Stimulated activated CD8-positive, alpha-beta memory T cell treated with anti-CD3 and anti-CD28 coated beads, Interleukin-12 subunit alpha, Interleukin-12 subunit beta, amount 100 ng/mL, for 1 hour (primary cell): ENCODE measurements at places on chromosomes 4 and X.

- no peak for DNase-seq
These were observed 13.2 kb downstream of the GALNT7 start for GRCh38 chr4:173181848-173182247.

DNA sequence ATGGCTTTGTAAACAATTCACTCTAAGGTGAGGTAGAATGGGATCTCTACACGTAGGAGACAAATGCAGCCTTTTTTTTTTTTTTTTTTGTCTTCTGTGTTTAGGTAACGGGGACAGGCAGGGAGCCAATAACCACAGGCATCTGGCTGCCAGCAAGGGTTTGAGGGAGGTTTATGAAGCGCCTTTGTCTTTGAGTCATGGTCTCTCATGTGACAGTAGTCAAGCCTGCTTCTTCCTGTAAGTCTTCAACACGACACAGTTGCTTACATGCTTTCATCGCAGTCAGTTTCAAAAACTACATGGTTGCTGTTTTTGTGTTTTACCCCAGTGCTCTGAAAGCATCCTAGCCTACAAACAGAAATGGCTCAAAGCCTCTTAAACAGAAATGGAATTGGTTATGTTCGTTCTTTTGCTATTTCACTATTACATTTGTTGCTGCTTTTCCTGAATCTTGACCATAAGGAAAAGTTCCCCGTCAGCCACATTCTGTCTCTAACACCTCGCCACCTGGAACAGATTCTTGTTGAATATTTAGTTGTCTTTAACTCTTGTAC lies 127.8 kb upstream of the METTL14 start:
- no peak for DNase-seq

GRCh38 chr4:40887764-40888131 lies 138.0 kb downstream of the NSUN7 start:
- DNase-seq = no peak

DNA sequence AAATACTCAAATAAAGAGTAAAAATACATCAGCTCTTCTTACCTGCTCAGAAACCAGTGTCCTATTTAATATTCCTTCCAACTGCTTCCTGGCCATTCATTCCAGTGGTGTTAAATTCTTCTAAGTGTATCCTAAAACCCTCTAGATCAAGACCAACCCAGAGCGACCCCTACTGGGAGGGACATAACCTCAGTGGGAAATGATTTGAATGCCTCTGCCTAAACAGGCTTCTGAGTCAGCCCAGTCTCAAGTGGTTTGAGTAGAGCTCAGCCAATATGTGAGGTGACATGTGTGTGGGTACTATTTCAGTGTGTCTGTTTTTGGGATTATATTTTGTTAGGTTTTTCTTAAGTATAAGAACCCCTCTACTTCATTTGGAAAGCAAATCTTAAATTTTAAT lies 133.6 kb upstream of the ARHGEF9 start:
- DNase-seq = no peak

- no peak for DNase-seq
These were observed 178.8 kb downstream of the CAMK2D start for GRCh38 chr4:113582737-113583136.

- no peak for DNase-seq
These were observed 99.2 kb downstream of the JADE1 start for GRCh38 chr4:128908735-128909134.

DNA sequence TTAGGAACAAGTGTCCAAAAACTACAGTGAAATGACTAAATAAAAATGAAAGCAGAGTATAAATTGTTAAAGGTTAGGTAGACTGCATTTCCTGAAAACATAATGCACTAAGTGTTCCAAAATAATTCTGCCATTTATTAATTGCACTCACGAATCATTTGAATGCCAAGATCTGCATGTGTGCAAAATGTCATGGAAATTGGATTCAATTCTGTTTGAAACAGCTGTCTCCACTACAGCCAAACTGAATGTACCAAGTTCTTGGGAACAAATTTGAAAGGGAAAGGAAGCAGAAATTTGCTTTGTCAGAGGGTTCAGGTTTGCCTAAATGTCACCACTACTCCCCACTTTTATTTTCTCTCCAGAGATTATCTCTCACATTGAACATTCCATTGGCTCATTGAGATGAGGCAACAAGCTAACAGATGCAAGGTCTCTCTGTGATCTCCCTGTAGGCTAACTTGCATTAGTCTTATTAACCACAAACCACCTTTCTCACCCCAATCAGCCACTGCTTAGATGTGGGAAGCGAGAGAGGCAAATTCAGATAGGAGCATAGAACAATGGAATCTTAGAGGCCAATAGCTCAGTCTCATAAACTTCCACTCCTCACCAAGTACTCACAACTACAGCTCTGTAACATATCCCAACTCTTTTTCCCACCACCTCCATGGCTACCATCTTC lies 226.6 kb downstream of the KDR start:
- DNase-seq = no peak

- no peak for DNase-seq
These were observed 199.5 kb downstream of the MID1IP1 start for GRCh38 chrX:39000802-39001201.

DNA sequence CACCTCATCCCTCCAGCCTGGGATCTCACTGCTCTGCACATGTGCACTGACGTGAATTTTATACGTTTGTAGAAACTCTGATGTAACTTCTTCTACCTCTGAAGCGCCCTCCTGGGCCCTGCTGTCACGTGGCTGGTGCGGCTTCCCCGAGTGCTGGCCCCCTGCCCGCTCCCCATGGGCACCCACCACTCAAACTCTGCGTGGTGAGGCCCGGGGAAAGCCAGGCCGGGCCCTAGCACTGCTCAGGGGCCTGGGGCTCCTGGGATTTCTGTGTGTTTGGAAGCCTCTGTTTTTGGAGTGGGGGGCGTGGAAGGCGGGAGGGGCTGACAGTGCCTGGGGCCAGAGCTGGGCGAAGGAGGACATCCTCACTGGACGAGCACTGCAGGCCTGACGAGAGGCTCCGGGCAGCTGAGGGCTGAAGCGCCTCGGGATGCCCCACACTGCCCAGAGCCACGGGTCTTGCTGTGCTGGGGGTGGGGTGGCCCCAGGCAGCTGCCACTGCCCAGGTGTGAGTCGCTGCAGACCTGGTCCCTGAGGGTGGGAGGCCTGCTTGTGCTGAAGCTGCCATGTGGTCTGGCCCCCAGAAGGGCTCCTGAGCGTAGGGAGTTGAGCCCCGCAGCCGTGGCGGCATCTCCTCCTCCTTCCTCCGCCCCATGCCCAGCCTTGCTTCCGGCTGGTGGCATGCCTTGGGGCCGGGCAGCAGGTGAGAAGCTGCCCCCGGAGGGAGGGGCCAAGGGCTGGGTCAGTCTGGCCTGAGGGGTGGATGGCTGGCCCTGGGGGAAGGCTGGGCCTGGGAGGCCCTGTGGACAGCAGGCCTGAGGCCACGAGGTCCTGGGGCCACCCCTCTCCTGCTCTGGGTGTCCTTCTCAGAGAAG lies 7.7 kb downstream of the NAT8L start:
- DNase-seq = no peak

- no peak for DNase-seq
These were observed 30.0 kb downstream of the SHROOM2 start for GRCh38 chrX:9816084-9816700.

- DNase-seq = no peak
These were observed 61.9 kb downstream of the TET2 start for GRCh38 chr4:105208561-105208960.

GRCh38 chr4:56704089-56704871 lies 23.2 kb upstream of the HOPX start:
- no peak for DNase-seq

- no peak for DNase-seq
These were observed 39.2 kb downstream of the SERPINA7 start for GRCh38 chrX:105999294-105999693.

GRCh38 chr4:1381944-1382541 lies 24.2 kb downstream of the NKX1-1 start:
- DNase-seq = no peak

GRCh38 chr4:127616898-127617297 lies 15.9 kb upstream of the INTU start:
- DNase-seq = no peak

GRCh38 chr4:113278324-113278934 lies 229.0 kb downstream of the ANK2 start:
- peak; percentile 21 for DNase-seq

- no peak for DNase-seq
These were observed 26.3 kb upstream of the ACTRT1 start for GRCh38 chrX:128078545-128078944.

- no peak for DNase-seq
These were observed 118.1 kb downstream of the ATXN3L start for GRCh38 chrX:13201605-13202219.

- DNase-seq = no peak
These were observed 469 bp downstream of the IRS4 start for GRCh38 chrX:108735679-108736508.

DNA sequence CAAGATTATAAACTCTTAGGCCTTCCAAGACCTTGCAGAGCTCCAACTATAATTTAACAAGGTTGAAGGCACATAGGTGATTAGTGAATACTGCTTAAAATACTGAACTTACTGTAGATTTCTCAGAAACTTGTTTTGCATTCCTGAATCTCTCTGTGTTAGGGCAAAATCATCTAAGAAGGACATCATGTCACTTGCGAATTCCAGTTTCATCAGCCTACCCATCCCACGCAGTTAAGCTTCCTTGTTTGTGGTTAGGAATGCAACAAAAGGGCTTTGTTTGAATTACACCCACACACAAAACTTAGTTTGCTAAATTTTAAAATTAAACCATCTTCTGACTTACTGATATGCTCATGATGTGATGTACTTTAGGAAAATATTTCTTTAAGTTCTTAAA lies 174.0 kb downstream of the SOWAHB start:
- DNase-seq = no peak

GRCh38 chr4:129037093-129037492 lies 56.2 kb downstream of the SCLT1 start:
- DNase-seq = no peak

- no peak for DNase-seq
These were observed 57.3 kb downstream of the SPINK2 start for GRCh38 chr4:56764223-56764622.

- DNase-seq = no peak
These were observed 72.5 kb upstream of the MAGEH1 start for GRCh38 chrX:55379396-55379795.
